ENCODE measurements at places on chromosomes 1 and 21.

DNA sequence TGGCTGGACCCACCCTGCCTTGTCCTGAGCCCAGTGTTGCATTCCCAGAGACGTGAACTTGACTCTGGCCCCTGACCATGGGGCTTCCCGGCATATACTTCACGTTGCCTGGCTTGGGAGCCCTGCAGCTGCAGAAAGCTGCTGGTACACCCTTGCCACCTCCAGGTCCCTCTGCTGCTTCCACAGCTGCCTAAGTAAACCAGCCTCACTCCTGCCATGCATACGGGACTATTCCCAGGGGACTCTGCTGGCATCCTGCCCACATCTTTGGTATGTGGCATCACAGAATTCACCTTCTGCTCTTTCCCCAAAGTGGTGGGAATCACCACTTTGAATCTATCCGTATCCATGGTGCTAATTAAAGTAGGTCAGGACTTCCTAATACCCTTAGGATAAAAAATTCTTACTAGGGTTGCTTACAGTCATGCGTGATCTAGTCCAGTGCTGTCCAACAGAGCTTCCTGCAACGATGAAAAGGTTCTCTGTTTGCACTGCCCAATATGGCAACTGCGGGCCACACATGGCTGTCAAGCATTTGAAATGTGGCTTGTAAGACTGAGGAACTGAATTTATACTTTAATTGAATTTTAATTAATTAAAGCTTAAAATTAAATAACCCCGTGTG lies 203.0 kb downstream of the GRIK3 start:
- DNase-seq = no peak
- no peaks in the 10 kb centered on the region for H3K36me3 ChIP-seq
- no peaks in the 10 kb centered on the region for H3K4me1 ChIP-seq
- H3K27ac ChIP-seq = no peak overlapping the region
- H3K27me3 ChIP-seq = peaks cover 7% of the 10 kb centered on the region
- no peak overlapping the region for H3K4me3 ChIP-seq

DNA sequence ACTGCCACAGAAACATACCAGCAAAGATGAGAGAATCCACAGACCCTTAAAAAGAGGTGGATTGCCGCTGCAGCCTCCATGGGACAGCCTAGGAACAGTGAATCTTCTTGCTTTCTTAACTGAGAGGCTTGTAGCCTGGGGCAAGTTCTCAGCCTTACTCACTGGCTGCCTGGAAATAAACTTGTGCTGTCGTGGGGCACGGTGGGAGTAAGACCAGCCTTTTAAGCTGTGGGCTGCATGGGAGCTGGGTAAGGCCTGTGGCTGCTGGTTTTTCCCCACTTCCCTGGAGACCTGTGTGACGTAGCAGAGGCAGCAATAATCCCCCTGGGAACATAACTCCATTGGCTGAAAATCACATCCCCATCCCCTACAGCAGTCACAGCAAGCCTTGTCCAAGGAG lies 30.8 kb downstream of the CD2 start:
- H3K4me1 ChIP-seq = no peaks in the 10 kb centered on the region
- no peak for DNase-seq
- H3K4me3 ChIP-seq = no peak overlapping the region
- peaks cover 4% of the 10 kb centered on the region for H3K36me3 ChIP-seq

- peaks cover 2% of the 10 kb centered on the region for H3K4me1 ChIP-seq
- peaks cover 7% of the 10 kb centered on the region for H3K27me3 ChIP-seq
Measured at GRCh38 chr21:44473915-44474555, 18.7 kb downstream of the LRRC3 start.

GRCh38 chr1:243323491-243323890 lies 67.7 kb downstream of the SDCCAG8 start:
- no peaks in the 10 kb centered on the region for H3K4me1 ChIP-seq
- H3K4me3 ChIP-seq = no peak overlapping the region
- no peak for DNase-seq
- no peaks in the 10 kb centered on the region for H3K27me3 ChIP-seq
- no peak overlapping the region for H3K27ac ChIP-seq

DNA sequence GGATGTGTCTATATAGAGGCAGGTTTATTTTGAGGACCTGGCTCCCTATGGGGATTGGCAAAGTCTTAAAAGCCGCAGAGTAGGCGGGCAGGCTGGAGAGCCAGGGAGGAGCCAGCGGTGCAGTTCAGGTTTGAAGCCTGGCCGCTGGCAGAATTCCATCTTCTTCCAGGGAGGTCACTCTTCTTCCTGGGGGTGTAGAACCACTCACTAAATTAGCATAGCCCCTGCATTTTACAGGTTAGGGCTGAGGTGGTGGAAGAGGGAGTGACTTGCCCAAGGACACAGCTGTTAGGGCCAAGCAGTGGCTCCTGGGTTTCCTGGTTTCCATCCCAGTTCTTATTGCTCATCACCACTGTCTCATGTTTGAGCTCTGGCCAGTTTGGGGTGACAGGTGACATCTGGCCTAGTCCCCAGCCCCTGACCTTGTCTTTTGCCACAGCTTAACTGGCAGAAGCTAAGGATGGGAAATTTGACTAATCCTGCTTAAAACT lies 1.4 kb downstream of the PINK1 start:
- H3K4me3 ChIP-seq = peak overlapping the region; percentile 89
- peaks cover 7% of the 10 kb centered on the region for H3K4me1 ChIP-seq
- H3K27me3 ChIP-seq = no peaks in the 10 kb centered on the region

- peaks cover 39% of the 10 kb centered on the region for H3K4me1 ChIP-seq
- H3K27ac ChIP-seq = no peak overlapping the region
- no peak overlapping the region for H3K4me3 ChIP-seq
- no peaks in the 10 kb centered on the region for H3K27me3 ChIP-seq
- no peak for DNase-seq
Measured at GRCh38 chr1:113943028-113943811, 14.1 kb downstream of the HIPK1 start.

DNA sequence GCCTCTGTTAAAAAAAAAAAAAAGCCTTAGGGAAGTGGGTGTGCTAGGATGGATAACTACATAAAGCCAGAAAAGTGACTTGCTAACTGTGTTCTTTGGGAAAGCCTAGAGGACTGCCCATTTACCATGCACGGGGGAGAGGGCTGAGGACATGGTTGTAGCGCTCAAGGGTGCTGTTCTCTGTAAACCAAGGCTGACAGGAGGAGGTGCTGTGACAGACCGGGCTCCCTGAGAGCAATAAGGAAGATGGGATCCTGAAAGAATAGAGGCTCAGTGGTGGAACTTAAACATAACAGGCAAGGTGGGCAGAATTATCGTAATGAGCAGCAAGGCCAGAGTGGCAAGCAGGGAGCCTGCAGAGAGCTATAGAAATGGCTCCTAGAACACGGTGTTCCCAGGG lies 98.5 kb upstream of the DISP3 start:
- no peak for DNase-seq
- H3K4me3 ChIP-seq = no peak overlapping the region
- H3K27ac ChIP-seq = no peak overlapping the region
- peaks cover 6% of the 10 kb centered on the region for H3K4me1 ChIP-seq
- no peaks in the 10 kb centered on the region for H3K36me3 ChIP-seq

DNA sequence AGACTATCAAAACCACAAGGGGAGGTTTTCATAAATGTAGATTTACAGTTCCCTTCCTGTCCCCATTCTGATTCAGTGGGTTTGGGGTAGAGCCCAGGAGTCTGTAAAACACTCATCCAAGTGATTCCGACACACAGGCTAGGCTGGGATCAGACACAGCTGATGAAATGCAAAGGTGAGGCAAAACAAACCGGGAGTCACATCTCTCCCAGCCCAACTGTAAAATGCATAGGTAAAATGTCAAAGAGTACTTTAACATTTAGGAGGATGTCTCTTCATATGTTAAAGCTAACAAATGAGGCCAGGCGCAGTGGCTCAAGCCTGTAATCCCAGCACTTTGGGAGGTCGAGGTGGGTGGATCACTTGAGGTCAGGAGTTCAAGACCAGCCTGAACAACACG lies 45.0 kb downstream of the ZNF281 start:
- H3K36me3 ChIP-seq = peaks cover 6% of the 10 kb centered on the region
- peaks cover 7% of the 10 kb centered on the region for H3K4me1 ChIP-seq
- H3K4me3 ChIP-seq = no peak overlapping the region
- H3K27me3 ChIP-seq = peaks cover 2% of the 10 kb centered on the region
- H3K27ac ChIP-seq = no peak overlapping the region

- peaks cover 9% of the 10 kb centered on the region for H3K36me3 ChIP-seq
- H3K4me3 ChIP-seq = no peak overlapping the region
- no peak for DNase-seq
- no peaks in the 10 kb centered on the region for H3K27me3 ChIP-seq
- peaks cover 24% of the 10 kb centered on the region for H3K4me1 ChIP-seq
- H3K27ac ChIP-seq = peak overlapping the region; percentile 38
Measured at GRCh38 chr1:6823793-6824192, 38.5 kb downstream of the CAMTA1 start.

DNA sequence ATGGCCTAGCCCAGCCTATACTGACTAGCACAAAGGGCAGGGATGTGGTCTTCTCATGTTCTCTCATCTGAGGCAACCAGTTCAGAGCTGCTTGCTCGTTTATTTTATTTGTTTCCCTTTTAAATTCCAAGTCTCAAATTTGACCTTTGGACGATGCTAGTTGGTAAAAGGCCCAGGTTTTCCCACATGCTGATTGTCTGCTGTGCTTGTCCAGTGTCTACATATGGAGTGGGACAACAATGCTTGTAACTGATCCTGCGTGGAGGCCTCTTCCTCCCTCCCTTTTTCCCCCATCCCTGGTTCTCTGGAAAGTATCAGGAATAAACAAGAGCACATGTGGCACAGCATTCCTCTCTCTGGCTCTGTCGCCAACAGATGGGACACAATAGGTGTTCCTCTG lies 34.0 kb upstream of the BEND5 start:
- no peak overlapping the region for H3K27ac ChIP-seq
- no peak overlapping the region for H3K4me3 ChIP-seq

- peak overlapping the region; percentile 14 for H3K4me3 ChIP-seq
- H3K27ac ChIP-seq = peak overlapping the region; percentile 35
- H3K27me3 ChIP-seq = no peaks in the 10 kb centered on the region
- H3K4me1 ChIP-seq = peaks cover 27% of the 10 kb centered on the region
Measured at GRCh38 chr1:101379950-101380349, 143.1 kb downstream of the S1PR1 start.

Data from memory B cell (primary cell).